ENCODE measurements at places on chromosomes 11 and 22.
A peak's percentile ranks its signal among the peaks of the same experiment; 100 is the strongest.

DNA sequence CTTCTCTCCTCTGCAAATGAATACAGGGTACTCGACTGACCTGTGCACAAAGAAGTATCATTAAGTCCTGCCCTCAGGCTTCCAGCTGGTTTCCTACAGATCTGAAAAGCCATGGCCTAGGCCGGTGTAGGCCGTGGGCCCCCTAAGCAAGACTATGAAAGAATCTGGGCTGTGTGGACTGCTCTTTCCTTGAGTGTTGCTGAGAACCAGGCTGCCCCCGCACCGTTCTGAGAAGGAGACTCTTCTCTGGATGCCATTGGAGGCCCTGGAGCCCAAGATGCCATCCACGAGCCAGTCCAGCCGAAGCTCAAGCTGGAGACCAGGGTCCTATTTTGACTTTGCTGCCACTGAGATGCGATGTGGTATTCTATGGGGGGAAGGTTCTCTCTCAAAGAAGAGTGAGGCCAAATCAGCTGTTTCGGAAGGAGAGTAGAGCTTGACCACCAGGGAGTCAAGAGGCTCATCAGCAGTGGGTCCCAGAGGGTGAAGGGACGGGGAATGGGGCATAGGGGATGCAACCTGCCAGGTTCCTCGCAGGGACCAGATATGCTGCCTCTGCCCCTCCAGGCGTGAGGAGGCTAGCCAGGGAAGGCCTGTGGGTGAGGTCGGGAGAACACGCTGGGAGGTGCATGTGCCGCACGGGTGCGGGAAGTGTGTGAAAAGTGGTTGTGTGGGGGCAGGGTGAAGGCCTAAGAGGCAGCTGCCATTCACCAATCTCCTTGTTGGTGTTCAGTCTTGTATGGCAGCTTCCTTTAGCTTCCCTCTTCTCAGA is 96.4 kb upstream of the B3GAT1 start:
- DNase-seq: no peak

- no peak for DNase-seq
Measured at GRCh38 chr11:111538407-111539114, 2.0 kb upstream of the LAYN start.

DNA sequence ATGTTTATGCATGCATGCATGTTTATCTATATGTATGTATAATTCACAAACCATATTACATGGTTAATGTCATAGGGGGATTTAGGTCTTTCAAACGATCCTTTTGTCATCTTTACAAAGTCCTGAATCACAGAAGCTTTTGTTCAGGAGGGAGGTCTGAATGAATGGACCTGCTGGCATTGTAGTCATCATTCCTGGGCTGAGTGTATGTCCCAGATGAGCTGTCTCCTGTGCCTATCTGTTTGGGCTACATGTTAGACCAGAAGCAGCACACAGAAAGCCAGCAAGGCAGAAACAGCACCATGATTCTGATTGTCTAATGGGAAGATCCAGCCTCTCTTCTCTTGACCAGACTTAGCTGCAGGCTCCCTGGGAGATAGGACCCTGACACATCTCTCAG is 69.5 kb downstream of the ADM start:
- DNase-seq: no peak

GRCh38 chr11:76721755-76722677 is 51.5 kb upstream of the LRRC32 start:
- peak; percentile 75 for DNase-seq

DNA sequence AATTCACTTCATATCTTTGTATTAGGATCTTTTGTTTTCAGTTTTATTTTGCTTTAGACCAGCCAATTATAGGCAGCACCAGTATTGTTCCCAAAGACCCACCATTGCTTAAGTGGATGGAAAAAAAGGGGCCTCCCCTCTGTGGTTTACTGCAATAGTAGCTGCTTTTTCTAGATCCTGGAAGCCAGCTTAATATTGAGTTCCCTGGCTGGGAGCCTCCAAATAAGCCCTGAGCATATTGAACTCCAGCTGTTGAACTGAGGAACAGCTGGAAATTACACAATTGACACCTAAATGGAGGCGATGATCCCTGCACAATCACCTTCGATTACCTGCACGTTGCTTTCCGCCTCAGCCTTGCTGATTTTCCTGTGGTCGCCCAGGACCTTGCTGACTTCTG is 576.0 kb downstream of the SOX6 start:
- DNase-seq: no peak

Measured in activated naive CD8-positive, alpha-beta T cell treated with anti-CD3 and anti-CD28 coated beads for 36 hours (primary cell).